ENCODE measurements at places on chromosomes 5 and 9.

GRCh38 chr5:83857341-83857740, 136.7 kb upstream of the HAPLN1 start:
- no peak for DNase-seq

- DNase-seq, result no peak
Observed at GRCh38 chr5:177412603-177413233, 3.4 kb upstream of the F12 start.

GRCh38 chr5:141421489-141421855, 621 bp downstream of the PCDHGA11 start:
- DNase-seq, result no peak

GRCh38 chr5:2696156-2696807, 55.2 kb downstream of the IRX2 start:
- DNase-seq, result no peak

DNA sequence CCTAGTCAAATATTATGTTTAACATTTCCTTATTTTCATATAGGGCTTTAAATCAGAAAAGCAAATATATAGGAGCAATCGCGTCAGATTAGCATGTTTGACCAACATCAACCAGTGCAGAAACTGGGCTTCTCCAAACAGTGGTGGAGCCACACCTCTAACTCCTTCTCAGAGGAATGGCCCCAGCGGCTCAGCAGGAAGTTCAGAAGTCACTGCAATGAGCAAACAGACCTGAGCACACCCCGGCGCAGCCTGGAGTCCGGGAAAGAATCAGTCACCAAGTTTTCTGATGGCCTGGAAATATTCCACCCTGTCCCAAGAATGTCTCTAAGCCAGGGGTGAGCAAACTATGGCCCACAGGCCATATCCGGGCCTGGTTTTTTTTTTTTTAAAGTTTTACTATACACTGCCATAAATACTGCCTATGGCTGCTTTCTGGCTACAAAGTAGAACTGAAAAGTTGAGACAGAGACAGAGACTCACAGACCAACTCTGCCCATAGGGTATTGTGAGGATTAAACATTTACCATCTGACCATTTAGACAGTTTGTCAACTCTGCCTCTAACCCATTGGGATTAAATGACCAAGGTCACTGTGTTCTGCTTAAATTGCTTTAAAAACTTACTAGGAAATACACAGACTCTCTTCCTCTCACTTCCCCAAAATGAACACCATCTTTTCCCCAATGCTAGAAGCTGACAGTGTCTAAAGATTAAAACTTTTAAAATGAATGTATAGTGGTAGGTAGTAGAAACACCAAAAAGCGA, 5.4 kb downstream of the GOLM1 start:
- no peak for DNase-seq

GRCh38 chr9:14824481-14824880, 85.7 kb downstream of the FREM1 start:
- no peak for DNase-seq

DNA sequence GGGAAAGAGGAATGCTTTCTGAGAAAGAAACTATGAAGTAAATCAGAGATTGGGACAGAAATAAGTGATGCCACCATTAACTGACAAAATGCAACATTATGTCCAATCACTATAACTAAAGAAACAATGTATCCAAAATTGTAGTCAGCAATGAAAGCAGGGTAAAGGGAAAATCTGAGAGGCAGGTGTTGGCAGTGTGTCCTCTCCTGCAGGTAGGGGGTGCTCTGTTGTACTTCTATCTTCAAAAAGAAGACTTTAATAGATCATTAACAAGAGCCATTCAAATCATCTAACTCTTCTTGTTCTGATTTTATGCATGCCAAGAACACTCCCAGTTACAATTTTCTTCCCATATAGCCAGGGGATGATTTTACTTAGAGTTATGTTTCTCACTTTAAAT, 1275.7 kb downstream of the PTPRD start:
- DNase-seq, result no peak
